T-cell (primary cell): ENCODE measurements at places on chromosomes 3 and 15. TPM values are rescaled to one million over a fixed set of nuclear protein-coding genes. Genes with fewer than 3 reads are reported as not detected.

DNA sequence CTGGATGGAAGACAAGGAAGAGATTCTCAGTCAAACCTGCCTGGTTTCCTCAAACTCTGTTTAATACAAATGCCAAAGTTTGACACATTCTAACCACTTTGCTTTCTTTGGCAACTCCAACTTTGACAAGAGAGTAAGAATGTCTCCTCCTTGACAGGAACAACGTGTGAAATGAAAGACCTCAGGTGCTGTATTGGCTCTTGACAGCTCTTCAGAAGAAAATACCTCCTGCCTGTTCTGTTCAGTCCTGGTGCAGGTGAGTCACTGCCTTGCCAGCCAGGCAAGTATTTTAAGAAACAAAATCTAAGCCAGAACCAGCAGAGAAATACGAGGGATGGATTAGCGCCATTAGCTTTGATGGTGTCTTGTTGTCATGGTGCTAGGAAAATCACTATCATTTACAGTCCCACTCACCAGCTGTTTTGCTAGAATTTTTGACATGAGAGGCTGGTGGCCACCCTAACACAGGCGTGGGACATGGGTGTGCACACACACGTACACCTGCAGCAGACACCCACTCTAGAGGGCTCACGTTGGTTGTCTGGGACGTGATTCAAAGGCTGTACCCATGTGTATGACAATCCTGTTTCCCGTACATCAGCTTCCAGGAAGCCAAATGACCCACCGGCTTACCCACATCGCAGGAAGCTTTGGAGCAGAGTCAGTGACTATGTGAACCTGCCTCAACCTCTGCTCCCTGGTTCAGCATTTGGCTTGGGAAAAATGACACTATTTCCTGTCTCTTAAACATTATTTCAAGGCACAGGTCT is 60.4 kb downstream of the CCNL1 start:
- H3K36me3 ChIP-seq, result no peaks in the 10 kb centered on the region
- H3K4me3 ChIP-seq, result no peak overlapping the region
- peaks cover 8% of the 10 kb centered on the region for H3K4me1 ChIP-seq
- H3K27ac ChIP-seq, result no peak overlapping the region
- H3K27me3 ChIP-seq, result no peaks in the 10 kb centered on the region

- no peak for DNase-seq
- no peak overlapping the region for H3K4me3 ChIP-seq
- H3K27me3 ChIP-seq, result peaks cover 6% of the 10 kb centered on the region
- H3K27ac ChIP-seq, result no peak overlapping the region
- no peaks in the 10 kb centered on the region for H3K36me3 ChIP-seq
- H3K4me1 ChIP-seq, result no peaks in the 10 kb centered on the region
These were observed 134.9 kb downstream of the FEZF2 start for GRCh38 chr3:62238431-62238830.

DNA sequence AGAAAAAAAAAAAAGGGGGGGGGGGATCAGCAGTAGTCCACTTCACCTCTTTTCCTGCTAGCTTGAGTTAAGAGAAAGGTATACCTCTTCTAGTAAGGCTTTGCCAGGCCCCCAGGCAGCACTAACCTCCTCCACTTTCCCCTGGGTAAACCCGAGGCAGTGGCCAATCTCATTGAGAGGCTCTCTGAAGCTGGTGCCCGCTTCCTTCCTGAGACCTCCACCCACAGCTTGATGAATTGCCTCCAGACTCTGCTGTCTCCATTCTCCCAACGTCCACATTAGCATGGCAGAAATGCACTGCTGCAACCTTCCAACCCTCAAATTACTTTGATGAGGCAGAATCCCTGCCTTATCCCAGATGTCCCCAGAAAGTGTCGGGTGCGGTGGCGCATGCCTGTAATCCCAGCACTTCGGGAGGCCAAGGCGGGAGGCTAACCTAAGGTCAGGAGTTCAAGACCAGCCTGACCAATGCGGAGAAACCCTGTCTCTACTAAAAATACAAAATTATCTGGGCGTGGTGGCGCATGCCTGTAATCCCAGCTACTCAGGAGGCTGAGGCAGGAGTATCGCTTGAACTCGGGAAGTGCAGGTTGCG is 15.3 kb downstream of the RLBP1 start:
- no peaks in the 10 kb centered on the region for H3K36me3 ChIP-seq
- peaks cover 8% of the 10 kb centered on the region for H3K27me3 ChIP-seq
- peaks cover 21% of the 10 kb centered on the region for H3K4me1 ChIP-seq
- no peak for DNase-seq

Gene TAGLN3
- total RNA-seq, result not detected

Gene NR2E3
- not detected for total RNA-seq
